Globus pallidus (tissue), 1 donor: ENCODE measurements at places on chromosomes 12 and 14.

DNA sequence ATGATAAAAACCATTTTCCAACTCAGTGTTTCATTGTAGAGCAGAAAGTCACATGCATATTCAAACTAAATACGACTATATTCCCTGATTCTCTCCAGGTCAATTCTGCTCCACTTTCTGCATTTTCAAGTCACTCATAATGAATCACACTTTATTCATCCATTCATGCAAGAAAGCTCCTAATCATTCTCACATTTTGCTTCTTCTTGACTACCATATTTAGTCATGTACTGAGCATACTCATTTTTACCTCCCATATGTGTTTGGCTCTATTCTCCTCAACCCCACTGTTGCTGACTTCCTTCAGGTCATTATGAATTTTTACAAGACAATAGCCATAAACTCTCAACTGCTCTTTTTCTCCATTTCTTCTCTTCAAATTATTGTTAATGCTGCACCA, 43.4 kb upstream of the PIK3C2G start:
- no peak for DNase-seq

DNA sequence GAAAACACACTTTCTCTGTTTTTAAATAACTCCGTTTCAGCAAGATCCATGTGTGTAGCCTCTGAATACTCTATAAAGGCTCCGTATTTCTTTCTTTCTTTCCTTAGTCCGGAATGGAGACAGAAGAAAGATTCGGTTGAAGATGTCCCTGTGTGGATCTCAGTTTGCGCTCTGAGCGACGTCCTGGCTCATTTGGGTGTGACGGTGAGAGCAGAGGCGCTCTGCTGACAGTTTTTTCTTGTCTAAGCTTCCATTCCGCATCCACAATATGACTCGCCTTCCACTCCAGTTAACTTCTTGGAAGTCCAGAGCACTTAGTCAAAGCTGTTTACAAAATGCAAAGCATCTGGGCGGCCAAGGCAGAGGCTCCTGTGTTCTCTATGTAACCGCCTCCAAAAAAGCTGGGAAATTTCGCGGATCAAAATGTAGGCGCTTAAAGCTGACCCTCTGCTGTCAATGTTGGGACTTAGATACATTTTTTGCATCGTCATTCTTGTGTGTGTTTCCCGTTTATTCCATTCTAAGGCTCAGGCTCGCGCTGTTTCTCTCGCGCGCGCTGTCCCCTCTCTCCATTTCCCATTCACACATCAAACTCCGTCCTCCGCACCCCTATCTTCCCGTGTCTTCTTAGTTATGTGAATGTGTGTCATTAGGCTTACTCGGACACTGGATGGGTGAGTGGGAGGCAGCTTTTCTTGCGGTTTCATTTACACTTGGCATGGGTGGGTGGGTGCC, 880 bp upstream of the FLRT2 start:
- no peak for DNase-seq

- DNase-seq: no peak
These were observed 1321.2 kb upstream of the SEL1L start for GRCh38 chr14:82854901-82855300.

DNA sequence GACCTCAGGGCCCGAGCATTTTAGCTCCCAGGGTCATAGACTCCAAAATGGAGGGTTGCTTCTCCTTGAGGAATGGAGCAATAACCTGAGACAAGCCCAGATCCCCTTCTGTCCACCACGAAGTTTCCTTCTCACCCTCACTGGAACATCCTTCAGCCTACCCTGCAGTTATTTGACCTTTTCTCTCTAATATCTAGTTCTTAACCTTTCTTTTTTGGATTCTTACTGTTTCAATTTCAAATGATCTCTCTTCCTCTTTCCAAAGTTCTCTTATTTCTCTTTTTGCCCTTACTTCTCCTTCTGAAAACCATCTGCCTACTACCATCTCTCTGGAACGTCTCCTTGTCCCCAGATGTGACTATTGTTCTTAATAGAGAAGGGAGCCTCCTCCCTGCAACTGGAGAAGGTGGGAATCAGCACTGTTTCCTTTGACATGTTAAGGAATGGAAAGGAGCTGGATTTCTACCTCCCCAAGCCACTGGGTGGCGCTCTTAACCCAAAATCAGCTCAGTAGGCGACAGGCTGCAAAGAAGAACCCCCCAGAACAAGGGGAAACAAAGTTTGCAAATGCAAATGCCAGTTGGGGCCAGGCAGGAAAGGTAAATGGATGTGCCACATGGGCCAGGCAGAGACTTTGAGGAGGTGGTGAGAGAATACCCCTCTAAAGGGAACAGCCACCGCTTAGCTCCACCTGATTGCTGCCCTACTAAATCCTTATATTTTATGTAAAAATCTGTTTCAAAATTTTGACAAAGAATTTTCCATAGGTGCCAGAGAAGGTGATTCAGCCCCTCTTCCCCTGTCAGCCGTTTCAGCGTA, 22.4 kb upstream of the PDE1B start:
- peak; percentile 24 for DNase-seq

GRCh38 chr14:92692822-92693226, 55.6 kb downstream of the LGMN start:
- no peak for DNase-seq

DNA sequence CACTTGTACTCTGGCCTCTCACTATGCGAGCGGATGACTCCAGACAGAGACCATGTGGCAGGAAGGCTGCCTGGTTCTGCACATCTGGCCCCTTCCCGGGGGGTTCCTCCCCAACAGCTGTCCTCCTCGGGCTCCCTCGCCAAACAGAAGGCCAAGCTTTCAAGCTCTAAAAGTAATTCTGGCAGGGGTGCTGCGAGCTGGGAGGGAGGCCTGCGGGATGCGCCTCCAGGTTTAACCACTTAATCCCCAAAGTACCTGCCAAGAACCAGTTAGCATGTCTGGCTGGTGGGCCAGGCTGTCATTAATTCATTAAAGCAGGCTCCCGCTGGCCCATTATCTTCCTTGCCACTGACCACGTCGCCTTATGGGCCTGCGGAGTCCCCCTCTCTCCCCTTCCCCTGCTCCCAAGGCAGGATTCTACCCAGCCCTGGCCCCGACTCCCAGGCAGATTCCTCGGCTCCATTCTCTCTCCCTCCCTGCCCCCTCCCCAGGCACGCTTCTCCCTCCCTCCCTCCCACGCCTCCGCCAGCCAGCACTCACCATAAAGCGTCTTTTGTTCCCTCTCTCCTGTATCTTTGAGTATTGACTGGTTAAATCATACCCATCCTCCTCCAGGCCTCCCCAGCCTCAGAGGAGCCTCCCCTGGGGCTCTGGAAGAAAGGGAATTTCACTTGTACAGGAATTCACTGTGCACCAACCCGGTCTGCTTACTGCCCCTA, 4.9 kb downstream of the HRK start:
- DNase-seq: no peak

- DNase-seq: no peak
These were observed 36.0 kb upstream of the PPP4R3A start for GRCh38 chr14:91545946-91546716.

DNA sequence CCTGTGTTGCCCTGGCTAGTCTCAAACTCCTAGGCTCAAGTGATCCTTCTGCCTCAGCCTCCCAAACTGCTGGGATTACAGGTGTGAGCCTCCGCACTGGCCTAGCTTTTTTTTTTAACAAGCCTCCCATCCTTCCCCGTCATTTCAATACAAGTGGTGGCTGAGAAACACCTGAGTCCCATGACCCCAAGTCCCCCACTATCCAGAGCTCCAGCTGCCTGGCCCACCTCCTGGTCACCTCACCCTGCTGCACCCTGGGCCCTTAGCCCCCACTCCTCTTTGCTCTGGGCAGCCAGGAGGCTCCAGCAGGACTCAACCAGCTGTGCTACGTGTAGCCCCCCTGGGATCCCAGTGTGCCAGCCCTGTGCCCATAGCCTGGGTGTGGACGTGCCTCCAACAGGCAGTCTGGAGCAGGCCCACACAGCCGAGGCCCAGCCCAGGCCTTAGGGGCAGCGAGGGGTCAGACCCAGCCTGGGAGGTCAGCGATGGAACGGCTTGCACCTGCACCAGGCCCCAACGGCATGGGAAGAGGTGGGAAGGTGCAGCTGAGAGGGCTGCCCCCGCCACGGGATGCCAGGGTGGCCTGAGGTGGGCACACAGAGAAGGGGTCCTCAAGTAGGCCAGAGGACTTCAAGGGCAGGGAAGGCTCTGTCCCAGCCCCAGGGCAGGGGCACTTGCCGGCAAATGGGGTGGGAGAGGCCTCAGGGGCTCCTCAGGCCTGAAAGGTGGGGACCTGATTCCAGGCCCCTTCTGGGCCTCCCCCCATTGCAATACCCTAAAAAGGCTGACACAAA, 6.5 kb downstream of the AHNAK2 start:
- no peak for DNase-seq

GRCh38 chr12:83010169-83010804, 323.6 kb downstream of the TMTC2 start:
- no peak for DNase-seq

DNA sequence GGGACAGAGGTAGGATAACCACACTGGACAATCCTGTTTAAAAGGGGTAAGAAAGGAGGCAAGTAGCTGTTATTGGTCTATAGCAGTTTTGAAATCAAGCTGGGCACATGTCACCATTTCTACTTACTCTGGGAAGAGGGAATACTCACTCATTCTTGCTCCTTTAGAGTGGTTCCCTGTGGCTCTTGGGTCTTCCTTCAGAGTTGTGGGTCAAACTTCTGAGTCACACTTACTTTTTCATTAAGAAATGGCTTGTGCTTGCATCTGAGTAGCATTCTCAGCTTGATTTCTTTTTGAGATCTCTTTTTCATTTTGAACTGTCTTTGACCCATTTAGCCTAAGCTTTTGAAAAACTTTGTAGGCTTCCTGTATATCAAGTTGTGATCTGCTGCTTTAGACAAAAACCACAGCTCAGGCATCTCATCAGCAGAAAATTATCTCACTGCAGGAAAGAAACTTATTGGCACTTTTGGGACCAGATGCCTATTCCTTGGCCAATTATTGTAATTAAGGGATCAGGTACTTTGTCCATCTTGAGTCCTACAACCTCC, 122.2 kb downstream of the AEBP2 start:
- DNase-seq: no peak

DNA sequence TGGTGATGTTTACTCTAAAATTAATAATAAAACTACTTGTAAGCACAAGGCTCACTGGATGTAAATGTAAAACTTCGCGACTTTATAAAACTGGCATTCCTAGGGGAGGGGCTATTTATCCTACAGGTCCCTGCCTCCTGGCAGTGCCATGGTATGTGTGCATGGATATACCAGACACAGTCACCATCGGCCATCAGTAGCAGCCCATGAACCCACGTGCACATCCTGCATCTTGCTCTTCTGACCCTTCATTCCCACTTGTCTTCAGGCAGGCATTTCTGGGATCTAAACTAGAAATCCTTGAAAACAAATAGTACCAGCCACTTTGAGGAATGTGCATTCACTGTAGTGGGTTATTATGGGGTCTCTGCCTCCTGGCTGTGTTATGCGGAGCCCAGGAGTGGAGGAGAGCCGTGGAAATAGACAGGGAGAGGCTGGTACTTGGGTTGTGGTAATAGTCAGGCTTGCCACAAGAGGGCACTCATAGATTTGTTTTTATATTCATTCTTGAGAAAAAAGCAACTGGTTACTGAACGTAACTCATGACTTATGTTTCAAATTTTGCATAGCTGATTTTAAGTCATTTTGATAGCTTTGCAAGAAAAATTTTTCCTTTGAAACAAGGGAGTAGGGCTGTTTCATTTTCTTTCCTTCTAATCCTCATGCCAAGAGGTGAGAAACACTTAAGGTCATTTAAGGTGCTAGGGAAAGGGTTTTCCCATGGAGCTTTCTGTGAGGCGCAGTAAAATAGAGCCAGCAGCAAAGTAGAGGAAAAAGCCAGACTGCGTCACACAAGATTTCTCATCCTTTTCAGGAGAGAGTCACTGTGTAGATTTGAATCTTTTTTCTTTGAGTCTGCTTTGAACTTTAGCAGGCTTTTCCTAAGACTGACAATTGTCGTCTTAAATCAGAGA, 17.4 kb upstream of the GALNT16 start:
- DNase-seq: peak; percentile 70

GRCh38 chr12:105948331-105948730, 190.4 kb downstream of the NUAK1 start:
- no peak for DNase-seq

GRCh38 chr12:818733-819132, 66.4 kb downstream of the WNK1 start:
- no peak for DNase-seq

DNA sequence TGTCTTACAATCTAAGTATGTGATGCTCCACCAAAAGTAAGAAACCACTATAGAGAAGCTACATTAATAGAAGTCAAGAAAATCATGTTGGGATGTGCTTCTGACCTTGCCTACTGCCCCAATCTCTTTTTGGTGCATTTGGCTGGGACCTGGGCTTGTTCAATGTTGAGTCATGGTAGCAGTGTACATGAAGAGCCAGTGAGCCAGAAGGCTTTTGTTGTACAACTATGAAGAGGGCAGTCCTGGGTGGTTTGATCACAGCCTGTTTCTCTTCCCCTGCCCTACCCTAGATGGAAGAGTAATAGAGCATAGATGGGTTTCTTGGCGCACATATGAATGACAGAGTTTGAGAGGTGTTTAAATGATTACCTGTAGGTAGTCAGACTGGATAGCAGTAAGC, 56.4 kb downstream of the UBR7 start:
- no peak for DNase-seq

DNA sequence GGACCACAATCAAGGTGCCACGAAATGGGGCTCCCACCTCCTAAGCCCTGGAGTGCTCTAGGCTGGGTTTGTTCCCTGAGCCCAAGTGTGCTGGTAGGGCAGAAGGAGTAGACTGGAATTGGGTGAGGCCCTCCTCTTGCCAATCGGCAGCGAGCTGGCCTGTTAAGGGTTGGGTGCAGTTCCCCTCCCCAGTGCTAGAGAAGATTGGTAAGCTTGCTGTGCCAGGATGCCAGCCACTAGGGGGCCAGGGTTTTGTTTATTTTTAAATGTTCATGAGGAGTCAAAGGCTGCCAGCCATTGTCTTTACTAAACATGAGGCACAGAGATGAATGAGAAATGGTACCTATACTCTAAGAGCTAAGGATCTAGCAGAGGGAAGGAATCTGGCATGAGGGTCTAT, 79.7 kb downstream of the SPTB start:
- peak; percentile 20 for DNase-seq

GRCh38 chr12:87254381-87255030, 774.7 kb downstream of the C12orf50 start:
- DNase-seq: no peak

DNA sequence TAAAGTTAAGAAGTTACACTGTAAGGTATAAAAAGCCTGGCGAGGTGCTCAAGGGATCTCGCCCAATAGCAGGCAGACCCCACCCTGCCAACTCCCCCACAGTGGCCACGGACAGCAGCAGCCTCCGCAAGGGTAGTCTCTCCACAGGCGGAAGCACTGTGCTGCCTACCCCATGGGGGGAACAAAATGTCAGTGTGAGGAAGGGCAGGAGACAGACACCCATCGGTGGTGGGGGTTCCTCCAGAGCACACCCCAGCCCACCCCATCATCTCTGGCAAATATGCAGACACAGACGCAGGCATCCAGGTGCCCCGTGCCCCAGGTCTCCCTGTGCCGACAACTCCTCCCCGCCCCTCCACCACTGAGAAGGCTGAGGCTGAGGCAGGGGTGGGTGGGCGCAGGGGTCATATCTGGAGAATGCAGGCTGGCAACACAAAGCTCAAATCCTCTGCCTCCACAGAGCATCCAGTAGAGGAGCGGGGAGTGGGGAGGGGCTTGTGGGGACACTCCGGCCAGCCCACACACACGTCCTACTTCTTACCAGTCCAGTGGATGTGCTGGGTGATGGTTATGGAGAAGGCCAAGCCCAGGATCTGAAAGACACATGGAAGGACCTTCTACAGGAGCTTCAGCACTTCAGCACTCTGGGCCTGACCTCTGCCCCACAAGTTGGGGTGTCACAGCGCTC, 68.3 kb upstream of the DDX11 start:
- DNase-seq: no peak
